Central memory CD4-positive, alpha-beta T cell (primary cell): ENCODE measurements at places on chromosomes 13 and 19.

GRCh38 chr19:18607226-18608101 lies 865 bp upstream of the CRLF1 start:
- DNase-seq, result no peak

- DNase-seq, result no peak
Measured at GRCh38 chr19:5086725-5087439, 118.0 kb downstream of the KDM4B start.

DNA sequence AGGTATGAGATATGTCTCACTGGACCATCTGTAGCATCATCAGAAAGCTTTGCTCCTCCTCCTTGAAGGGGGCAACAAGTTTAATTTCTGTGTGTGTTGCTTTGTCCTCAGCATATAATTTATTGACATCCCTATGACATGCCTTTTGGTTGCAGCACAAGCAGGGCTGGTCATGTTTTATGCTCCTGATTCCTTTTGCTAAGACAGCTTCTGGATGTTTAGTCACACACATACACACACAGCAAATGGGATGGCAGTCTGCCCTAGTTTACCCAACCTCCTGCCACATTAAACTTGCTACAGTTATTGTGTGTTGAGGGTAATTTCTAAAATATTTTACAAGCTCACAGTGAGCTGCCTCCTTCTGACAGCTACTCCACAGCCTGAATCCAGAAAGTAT lies 217.9 kb upstream of the RXFP2 start:
- DNase-seq, result no peak

GRCh38 chr13:32232263-32232662 lies 82.9 kb downstream of the ZAR1L start:
- no peak for DNase-seq

GRCh38 chr19:30439310-30439709 lies 67.1 kb downstream of the ZNF536 start:
- no peak for DNase-seq

DNA sequence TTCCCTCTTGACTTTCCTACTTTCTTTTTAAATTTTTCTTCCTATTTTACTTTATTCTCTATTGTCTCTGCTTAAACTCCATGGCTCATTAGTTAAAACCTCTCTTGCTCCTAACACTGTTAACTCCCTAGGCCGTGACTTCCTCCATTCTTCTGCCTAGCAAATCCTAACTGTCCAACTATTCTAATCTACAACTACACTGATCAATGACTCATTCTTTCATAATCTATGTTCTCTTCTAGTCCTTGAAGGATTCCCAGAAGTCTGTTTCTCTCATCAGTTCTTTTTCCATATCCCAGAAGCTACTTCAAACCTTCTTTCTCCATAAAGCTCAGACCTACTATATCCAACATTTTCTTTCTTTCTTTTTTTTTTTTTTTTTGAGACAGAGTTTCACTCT lies 66.9 kb downstream of the MICU2 start:
- DNase-seq, result no peak

DNA sequence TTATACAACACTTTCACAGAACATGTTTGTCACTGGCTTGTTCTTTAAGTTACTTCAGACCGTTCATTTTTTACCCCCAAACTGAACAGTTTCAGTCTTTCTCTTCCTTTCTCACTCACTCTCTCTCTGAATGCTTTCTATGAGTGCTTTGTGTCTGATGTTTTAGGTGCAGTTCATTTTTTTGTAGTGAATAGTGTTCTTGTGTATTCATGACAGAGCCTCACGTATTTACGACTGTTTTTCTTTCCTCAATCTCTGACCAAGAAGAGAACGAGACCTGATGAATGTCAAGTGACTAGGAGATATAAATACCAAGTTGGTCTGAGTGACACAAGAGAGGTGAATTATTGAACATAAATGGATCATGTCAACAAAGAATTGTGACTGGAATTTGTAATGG lies 1525.0 kb upstream of the MIR17HG start:
- DNase-seq, result no peak

DNA sequence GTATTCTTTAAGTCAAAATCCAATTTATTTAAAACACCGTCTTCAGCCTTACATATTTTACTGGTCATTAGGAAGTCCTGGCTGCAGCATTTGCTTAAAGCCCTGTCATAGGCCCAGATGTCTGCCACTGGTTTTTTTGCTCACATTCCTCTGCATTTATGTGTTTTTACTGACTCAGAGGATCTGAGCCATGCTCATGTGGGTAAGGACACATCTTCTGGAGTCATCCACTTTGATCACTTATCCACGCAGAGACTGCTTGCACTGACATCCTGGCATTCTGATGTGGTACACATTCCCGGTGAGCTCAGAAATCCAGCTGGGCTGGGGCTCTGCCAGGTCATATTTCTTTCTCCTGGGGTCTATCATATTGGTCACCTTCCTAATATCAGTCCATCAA lies 531.7 kb upstream of the ARGLU1 start:
- no peak for DNase-seq

DNA sequence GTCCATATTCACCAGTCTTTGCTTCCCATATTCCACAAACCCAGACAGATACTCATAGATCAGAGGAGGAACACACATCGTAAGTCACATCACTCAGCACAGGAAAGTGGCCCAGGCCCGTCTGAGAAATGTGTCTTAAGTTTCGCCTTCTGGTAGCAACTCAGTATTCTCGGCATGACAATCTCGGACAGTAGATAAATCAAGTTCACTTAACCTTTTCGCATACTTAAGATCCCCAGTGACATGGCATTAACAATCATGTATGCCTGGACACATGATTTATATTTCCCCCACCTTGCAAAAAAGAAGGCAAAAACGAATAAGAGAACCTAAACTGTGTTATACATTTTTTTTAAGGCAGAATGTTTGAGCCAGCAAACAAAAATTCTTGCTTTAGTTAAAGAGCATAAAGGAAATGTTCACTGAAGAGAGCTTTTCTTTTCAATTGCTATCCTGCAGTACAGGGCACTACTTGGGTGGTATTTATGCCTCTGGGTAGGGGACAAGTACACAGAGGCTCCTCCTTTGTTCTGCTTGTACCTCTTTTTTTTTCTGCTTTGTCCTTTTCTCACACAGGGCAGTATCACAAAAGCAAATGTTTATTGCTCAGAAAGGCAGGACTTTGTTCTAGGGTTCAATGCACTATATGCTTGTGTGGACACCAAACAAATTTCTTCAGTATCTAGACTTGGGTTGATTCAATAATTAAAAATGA lies 360.6 kb downstream of the TDRD3 start:
- DNase-seq, result no peak

DNA sequence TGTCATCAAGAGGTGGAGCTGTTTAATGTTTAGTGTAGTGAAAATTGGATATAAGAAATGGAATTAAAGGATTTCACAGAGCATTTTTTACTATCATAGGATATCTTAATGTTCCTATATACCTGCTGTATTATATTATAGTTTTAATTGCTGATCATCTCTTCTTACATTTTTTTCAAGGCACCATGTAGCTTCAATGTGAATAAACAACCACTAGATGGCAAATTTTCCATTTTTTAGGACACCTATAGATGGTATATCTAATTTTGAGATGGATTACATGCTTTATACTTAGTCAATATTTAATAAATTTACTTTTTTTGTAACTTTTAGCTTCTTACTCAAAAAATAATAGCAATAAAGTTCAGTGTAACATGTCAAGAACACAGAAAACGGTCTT lies 9.0 kb upstream of the ATXN8OS start:
- DNase-seq, result no peak

DNA sequence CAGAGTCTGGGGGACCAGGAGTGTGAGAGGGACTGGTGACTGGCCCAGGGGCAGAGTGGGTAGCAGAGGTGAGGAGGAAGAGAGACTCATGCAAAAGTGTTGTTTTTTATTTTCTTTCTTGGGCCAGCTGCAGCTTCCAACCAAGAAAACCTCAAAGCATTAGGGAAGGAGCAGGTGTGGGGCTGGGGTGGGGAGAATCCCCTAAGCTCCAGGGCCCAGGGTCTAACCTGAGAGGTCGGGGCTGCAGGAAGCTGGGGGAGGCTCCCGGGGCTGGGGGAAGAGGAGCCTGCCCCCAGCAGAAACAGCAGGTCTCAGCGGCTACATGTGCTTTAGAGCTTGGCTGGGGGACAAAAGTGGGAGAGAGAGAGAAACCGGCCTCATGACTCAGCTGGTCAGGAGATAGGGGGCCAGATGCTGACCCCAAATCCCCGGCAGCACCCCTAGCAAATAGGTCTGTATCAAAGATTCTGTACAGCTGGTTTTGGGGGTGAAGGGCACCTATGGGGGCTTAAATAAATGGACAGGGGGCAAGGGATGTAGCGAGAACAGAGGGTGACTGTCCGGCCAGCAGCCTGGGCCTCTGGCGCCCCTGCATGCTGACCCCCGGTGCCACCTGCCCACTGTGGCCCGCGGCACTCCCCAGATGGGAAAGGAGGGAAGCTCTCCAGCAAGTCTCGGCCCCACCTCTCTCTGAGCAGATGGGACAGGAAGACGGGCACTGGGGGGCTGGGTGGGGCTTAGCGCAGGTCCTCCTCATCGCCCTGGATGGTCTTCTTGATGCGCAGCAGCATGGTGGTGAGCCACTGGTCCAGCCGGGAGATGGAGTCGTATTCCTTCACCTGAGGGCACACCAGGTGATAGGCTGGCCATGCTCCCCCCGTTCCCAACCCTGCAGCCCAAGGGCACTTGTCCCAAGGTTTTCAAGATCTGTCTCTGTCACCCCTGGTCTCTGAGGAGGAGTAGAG lies 3.8 kb upstream of the KPTN start:
- DNase-seq, result no peak
